ENCODE measurements at places on chromosomes 6 and 20.

- DNase-seq, result no peak
Observed at GRCh38 chr20:47412083-47412482, 55.6 kb upstream of the ZMYND8 start.

DNA sequence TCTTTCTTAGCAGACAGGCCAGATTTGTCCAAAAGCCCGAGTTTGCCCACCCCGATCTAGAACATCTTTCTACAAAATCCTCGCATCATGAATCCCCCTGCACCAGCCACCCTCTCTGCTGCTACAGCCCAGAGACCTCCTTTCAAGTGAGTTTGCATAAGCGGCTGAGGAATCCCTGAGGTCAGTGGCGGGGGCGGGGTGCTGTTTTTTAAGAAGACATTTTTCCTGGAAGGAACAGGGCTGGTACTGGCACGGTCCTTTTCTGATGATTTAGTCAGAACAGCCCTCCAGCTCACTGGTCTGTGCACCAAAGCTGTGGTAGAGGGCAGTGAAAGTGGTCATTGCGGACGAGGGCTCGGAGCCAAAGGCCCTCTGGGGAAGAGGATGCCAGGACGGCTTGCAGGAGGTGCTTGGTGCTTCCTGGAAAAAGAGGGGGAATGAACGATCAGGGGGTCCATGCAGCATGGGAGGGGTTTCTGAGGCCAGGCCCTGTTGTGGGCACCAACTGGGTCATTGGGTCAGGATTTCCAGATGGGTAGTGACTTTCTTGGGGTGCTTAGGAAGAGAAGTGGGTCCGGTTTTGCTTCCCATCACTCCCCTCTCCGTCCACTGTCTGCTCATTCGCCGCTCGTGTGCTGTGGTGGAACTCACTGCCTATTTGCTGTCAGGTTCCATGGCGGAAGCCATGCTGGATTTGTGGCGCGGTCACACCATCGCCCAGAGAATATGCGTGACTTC lies 50.4 kb downstream of the GNAS-AS1 start:
- no peak for DNase-seq

- no peak for DNase-seq
Observed at GRCh38 chr6:141653590-141653989, 479.1 kb upstream of the GJE1 start.

DNA sequence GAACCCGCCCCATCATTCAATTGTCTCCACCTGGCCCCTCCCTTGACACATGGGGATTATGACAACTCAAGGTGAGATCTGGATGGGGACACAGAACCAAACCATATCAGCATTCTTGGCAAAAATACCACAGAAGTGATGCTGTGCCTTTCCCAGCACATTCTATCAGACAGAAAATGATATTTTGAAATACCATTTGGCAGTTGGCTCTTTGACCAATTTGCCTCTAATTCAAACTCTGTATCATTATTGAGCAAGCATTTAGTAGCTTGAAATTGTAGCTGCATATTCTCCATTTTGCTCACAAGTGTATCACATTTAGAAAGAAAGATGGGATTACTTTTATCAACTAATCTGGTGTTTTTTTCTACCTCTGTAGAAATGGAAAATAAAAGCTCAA lies 64.0 kb downstream of the PLCB1 start:
- no peak for DNase-seq

DNA sequence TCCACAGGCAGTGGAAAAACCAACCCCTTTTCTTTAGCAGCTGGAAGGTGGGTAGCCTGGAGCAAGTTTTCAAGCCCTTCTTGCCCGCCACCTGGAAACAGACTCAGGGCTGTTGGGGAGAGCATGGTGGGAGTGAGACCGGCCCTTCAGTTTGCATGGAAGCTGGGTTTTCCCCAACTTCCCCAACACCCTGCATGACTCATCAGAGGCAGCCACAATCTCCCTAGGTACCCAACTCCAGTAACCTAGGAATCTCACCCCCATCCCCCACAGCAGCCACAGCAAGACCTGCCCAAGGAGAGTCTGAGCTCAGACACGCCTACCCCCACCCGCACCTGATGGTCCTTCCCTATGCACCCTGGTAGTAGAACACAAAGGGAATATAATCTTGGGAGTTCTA lies 86.3 kb upstream of the IRAK1BP1 start:
- no peak for DNase-seq

DNA sequence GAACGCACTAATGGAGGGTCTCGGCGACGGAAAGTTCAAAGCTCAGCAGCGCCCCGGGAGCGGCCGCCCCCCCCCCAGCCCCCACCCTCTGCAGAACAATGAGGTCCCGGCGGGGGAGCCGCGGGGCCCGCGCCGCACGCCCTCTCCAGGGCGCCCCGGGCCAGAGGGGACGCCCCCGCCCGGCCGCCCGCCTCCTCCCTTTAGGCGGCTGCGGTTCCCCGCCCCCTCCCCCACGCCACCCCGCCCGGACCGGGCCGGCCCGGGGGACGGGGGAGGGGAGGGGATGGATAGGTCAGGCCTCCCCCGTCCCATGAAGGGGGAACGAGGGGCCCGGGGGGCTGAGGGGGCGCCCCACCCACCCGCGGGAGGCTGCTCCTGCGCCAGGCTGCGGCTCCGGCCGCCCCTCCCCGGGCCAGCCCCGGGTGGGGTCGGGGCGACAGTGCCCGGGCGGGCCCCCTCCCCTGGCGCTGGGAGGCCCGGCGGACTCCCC lies 1.5 kb downstream of the NOL4L start:
- no peak for DNase-seq

DNA sequence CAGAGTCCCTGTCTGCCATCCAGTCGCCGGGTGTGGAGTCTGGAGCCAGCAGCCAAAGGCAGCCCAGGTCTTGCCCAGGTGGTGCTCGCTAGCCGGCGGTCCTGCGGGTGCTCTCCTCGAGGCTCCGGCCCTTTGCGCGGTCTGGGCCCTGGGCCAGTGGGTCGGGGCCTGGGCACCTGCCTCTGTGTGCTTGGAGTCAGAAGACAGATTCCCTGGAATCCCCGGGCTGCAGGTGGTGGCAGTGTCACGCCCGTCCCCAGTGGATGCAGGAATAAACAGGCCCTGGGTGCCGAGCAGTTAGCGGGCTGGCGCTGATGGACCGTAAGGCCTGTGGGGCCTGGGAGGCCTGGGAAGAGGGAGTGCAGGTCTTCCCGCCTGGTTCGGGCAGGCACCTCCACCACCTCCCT lies 5.3 kb downstream of the SS18L1 start:
- DNase-seq, result no peak

DNA sequence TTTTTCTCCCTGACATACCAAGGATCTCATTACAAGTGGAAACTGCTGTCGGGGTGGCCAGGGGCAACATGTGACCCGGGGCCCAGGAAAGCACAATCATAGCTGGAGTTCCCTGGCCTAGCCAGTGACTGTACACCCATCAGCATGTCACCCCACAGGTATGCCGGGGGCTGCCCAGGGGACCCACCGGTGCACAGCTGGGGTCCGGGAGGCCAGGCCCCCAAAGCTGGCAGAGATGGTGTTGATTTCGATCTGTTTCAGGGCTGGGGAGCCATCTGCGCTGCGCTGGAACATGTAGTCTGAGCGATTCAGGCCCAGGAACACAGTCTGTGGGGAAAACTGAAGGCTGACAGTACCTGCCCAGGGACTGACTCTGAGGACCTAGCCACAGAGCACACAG lies 13.3 kb downstream of the GSS start:
- no peak for DNase-seq

DNA sequence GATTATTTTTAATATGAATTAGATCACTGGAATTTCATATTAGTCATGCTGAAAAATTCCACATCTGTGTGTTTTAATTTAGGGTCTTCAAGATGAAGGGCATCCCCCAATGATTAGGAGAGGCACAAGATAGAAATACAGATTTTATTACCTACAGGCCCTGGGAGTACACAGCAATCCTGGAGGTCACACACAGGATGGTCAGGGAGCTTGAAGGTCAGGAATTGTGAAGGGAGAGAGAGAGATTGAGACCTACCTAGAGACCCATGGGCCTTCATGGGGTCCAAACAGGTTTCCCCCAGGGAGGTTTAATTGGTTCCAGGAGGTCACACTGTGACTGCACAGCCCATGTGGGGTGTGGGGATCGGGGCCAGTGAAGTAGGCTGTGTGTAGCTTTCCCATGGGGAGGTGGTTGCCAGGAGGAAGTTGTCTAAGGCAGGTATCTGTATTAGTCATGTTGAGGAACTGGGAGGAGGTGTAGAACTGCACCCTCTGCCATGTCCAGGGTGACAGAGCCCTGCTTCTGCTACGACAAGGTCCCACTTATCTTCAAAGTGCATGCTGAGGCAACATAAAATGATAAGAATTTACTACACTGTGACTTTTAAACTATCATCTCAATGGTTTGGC lies 18.3 kb downstream of the SNX9 start:
- no peak for DNase-seq

DNA sequence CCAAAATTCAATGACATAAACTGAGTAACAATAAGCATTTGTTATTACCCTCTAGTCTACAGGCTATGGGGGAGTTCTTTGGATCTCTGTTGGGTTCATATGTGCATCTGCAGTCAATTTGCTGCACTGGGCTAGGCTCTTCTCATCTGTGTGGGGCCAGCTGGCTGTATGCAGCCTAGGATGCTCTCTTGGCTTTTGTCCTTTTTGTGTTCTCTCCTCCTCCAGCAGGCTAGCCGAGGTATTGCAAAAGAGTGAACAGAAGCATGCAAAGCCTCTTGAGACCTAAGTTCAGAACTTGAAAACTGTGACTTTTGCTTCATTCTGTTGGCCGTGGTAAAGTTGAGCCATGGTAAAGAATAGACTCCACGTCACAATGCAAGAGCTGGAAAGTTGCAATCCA lies 62.8 kb upstream of the FOXO3 start:
- DNase-seq, result no peak

DNA sequence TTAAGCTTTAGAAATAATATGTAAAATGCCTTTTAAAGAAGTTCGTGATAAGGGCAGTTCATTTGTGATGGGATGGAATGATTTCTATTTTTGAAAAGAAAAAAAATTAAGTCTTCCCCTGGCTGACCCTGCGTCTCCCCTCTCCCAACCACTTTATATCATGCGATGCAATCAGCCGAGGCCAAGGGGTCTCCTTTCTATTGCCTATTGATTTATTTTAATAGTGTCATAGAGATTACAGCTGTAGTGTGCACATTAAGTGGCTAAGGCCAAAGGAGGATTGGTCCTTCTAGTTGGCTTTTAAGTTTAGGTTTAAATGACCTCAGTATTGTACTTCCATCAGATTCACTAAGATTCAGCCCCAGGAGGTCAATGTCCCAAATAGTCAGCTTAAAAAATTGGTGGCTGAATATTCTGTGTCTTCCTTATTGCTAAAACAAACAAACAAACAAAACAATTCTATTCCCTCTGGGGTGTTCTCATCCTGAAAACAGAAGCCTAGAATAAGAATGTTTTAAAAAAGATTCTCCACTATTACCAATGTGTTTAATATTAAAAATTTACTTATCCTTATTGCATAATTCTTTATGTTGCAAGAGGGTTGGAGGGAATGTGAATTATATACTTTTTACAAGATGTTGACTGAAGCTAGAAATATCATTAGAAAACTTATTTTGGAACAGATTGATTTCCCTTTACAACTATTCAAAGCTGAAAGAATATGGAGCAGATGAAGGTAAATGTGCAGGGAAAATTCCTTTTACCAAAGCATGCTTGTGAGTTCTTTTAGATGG lies 359.1 kb downstream of the SAMD5 start:
- peak; percentile 9 for DNase-seq

DNA sequence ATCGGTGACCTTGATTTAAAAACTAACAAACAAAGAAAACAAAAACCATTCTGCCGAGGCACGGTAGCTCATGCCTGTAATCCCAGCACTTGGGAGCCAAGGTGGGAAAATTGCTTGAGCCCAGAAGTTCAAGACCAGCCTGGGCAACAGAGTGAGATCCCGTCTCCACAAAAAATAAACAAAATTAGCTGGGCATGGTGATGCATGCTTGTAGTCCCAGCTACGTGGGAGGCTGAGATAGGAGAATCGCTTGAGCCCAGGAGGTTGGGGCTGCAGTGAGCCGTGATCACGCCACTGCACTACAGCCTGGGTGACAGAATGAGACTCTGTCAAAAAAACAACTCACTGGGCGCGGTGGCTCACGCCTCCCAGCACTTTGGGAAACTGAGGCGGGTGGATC lies 48.2 kb upstream of the TFAP2A start:
- DNase-seq, result no peak

DNA sequence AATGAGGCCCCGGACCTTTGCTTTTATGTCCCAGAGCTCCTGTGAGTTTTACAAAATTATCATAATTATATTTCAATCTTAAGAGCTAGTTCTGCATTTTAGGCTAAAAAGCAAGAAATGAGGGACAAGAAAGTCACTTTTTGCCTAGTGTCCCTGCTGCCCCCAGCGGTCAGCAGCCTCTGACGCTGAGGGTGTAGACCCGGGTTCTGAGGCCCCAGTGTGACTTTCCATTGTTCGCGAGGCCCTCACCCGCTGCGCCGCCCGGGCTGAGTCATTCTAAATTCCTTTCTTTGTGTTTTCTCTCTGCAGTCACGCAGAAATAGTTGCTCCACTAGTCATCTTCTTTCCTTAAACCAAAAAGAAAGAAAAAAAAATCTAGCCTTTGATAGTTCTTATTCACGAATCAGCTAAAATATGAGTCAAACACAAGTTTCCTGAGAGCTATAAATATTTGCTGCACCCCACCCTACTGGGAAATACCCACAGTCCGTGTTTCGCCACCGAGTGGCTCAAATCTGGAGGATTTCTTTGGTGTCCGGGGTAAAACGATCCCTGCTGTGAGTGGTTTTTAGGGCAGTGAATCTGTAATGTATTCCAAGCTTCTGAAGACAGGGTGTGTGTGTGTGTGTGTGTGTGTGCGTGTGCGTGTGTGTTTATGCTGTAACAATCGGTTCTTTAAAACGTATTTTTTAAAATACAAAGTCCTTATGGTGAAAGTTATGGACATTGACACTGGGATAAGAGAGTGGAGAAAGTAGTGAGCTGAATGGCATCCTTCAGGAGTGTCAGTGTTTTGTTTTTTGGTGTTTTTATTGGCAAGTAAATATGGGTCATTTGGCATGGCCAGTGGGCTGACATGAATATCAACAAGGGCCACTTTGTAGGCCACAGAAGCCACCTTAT lies 59.7 kb upstream of the EEF1A1 start:
- DNase-seq, result peak; percentile 99

GRCh38 chr20:42074944-42075343 lies 456.8 kb upstream of the CHD6 start:
- no peak for DNase-seq

DNA sequence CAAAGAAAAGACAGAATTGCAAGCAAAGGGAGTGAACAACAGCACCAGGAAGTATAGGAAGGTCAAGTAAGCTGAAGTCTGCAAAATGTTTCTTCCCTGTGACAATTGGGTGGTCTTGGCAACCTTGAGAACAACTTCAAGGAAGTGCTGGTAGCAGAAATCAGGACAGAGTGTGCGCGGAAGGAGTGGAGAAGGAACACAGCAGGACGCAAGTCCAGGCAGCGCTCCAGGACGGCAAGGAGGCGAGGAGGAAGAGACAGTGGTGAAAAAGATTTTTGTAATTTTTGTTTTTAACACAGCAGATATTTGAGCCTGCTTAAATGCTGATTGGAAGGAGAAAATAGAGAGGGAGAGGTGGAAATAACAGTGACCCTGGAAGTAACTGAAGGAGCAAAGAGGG lies 141.7 kb downstream of the F13A1 start:
- DNase-seq, result no peak

- DNase-seq, result no peak
Observed at GRCh38 chr6:37623666-37624065, 74.0 kb downstream of the MDGA1 start.

GRCh38 chr6:44203955-44204354 lies 12.8 kb upstream of the MYMX start:
- DNase-seq, result no peak
